ENCODE measurements at places on chromosomes 2 and 18. TPM values are rescaled to one million over a fixed set of nuclear protein-coding genes. Genes with fewer than 3 reads are reported as not detected.

Gene NAT8
- not detected for total RNA-seq

Gene RBFA
- total RNA-seq: 44.3 TPM

Gene MTCL1
- total RNA-seq: 15.4 TPM

Gene CSRNP3
- 3.9 TPM for total RNA-seq

Gene CELF4
- total RNA-seq: not detected

Gene ASXL3
- total RNA-seq: not detected

Gene IL1F10
- total RNA-seq: not detected

Gene TUBB8B
- not detected for total RNA-seq

Gene VIT
- total RNA-seq: 1.4 TPM

Gene ERMN
- total RNA-seq: not detected

Gene CDCA7
- 14.9 TPM for total RNA-seq

Gene CAVIN2
- 13.0 TPM for total RNA-seq

Gene RBM44
- under 0.01 TPM for total RNA-seq

Gene CFAP221
- total RNA-seq: under 0.01 TPM

Gene AOX1
- total RNA-seq: 116 TPM

Gene LRRTM1
- not detected for total RNA-seq

Gene TTR
- not detected for total RNA-seq

Gene UGT1A5
- not detected for total RNA-seq

Gene CWC22
- total RNA-seq: 12.1 TPM

Gene LIMS2
- total RNA-seq: 2.5 TPM

Gene PDCD1
- not detected for total RNA-seq

Gene PLA2R1
- 5.1 TPM for total RNA-seq

Gene CXCR1
- total RNA-seq: not detected

Gene PLGLB1
- not detected for total RNA-seq

Gene SERPINB13
- not detected for total RNA-seq

Gene ITGA4
- 126 TPM for total RNA-seq

Gene EGR4
- total RNA-seq: not detected

Gene COL4A3
- total RNA-seq: not detected

Gene LOXL3
- total RNA-seq: 12.9 TPM

Gene DIPK1C
- not detected for total RNA-seq

Gene PROKR1
- total RNA-seq: not detected

Gene RAMP1
- 259 TPM for total RNA-seq

Gene CNTNAP5
- not detected for total RNA-seq

Gene ITGB1BP1
- total RNA-seq: 129 TPM
